ENCODE measurements at places on chromosomes 5 and 9.

DNA sequence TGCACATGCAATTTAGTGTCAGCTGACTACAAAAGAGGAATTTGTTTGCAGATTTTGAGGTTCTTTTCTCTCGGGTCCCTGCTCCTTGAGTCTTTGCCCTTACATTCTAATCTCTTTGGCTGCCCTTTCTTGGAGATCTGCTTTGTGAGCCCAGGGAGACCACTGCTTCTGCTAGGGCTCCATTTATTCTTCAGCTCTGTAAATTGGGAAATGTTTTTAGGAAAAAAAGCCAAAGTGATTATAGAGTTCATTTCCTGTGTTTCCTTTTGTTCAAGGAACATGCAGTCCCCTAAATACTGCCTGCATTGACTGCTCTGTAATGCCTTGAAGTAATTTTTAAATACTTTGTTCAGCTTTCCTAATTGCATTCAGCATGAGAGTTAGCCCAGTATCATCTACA is 197.4 kb downstream of the CSNK1G3 start:
- DNase-seq = no peak

- no peak for DNase-seq
Measured at GRCh38 chr9:21415493-21416267, 6.8 kb downstream of the IFNA8 start.

- no peak for DNase-seq
Measured at GRCh38 chr5:134585966-134586365, 46.7 kb downstream of the SAR1B start.

GRCh38 chr5:127886081-127886480 is 182.9 kb downstream of the CCDC192 start:
- no peak for DNase-seq

GRCh38 chr5:96825243-96825642 is 17.5 kb upstream of the ERAP1 start:
- no peak for DNase-seq

DNA sequence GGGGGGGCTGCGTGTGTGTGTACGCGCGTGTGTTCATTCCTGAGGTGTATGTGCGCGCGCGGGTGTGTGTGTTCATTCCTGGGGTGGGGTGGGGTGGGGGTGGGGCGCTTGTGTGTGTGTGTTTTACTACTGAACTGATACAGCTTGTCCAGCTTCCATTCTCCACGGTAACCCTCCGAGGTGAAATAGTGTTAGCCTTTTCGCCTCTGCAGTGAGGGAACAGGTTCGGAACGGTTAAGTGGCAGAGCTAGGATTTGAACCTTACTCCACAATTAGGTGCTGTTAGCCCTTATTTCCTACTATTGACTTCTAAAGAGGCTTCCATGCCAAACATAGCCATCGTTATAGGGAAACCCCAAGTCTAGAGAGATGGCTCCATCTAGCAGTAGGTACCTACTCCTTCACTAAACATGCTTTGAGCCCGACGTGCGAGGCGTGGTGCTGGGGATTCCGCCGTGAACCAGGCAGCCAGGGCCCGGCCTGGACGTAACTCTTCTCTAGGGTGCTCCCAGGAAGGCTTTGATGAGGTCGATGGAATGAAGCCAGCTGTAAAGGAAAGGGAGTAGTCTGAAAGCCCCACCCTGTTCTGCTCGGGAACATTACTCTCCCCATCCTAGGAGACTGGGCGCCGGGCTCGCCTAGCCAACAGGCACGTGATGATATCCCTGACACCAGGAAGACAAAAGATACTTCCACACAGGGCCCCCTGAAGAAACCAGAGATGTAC is 782 bp upstream of the SKP1 start:
- no peak for DNase-seq

All from stimulated activated CD4-positive, alpha-beta T cell treated with anti-CD3 and anti-CD28 coated beads, Interleukin-4, amount 100 ng/mL, for 4 hours (primary cell).